ENCODE measurements at places on chromosomes 2 and 18.

GRCh38 chr2:64298161-64298560, 153.9 kb upstream of the PELI1 start:
- no peak for DNase-seq

- no peak for DNase-seq
These were observed 44.4 kb upstream of the CCDC68 start for GRCh38 chr18:55003695-55004094.

GRCh38 chr2:71685073-71685848, 231.9 kb downstream of the DYSF start:
- no peak for DNase-seq

- DNase-seq: no peak
These were observed 110.7 kb downstream of the RTN4 start for GRCh38 chr2:54939446-54940118.

DNA sequence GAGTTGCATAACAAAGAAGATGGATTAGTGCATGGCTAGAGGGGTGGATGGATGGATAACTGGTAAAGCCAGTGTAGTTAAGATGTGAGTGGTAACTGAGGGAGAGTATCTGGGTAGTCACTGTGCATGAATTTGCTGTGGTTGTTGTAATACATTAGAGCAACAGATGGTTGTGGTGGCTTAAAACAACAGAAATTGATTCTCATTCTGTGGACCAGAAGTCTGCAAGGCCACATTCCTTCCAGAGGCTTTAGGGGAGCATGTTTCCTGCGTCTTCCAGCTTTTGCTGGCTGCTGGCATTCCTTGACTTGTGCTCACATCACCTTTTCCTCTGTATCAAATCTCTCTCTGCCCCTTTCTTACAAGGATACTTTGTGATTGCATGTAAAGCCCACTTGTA, 155.4 kb downstream of the ASB1 start:
- no peak for DNase-seq

- DNase-seq: peak; percentile 21
These were observed 19.0 kb downstream of the CROCC2 start for GRCh38 chr2:240925191-240925567.

DNA sequence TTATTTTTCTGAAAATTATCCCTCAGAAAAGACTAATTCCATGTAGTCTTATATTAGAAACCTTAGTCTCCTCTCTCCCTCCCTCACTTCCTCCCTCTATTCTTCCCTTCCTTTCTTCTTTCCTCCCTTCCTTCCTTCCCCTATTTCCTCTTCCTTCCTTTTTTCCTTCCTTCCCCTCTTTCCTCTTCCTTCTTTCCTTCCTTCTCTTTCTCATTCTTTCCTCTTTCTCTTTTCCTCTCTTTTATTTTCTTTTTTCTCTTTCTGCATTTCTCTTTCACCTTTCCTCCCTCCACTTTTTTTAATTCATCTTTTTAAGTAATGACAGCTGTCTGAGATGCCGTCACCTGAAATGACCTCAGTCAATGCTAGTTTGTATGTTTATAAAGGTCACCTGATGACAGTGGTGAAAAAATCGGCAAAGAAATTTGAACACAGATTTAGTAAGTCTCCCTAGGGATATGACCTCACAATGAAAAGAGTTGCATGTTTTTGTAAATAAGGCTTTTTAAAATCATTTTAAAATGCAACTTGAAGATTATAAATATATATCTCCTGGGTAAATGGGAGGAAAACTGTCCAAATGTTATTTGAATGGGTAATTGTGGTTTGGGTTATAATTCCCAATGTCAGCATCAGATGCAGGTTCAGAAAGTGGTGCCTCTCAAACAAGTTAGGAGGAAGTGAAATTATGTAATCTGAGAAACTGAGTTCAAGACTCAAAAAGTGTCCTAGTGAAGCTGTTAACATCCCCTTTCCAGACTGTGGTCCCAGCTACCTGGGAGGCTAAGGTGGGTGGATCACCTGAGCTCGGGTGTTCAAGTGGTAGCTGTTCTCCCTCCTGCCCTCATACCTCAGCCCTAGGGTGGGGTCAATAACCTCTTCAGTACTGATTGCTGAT, 90.3 kb upstream of the ST3GAL5 start:
- no peak for DNase-seq

DNA sequence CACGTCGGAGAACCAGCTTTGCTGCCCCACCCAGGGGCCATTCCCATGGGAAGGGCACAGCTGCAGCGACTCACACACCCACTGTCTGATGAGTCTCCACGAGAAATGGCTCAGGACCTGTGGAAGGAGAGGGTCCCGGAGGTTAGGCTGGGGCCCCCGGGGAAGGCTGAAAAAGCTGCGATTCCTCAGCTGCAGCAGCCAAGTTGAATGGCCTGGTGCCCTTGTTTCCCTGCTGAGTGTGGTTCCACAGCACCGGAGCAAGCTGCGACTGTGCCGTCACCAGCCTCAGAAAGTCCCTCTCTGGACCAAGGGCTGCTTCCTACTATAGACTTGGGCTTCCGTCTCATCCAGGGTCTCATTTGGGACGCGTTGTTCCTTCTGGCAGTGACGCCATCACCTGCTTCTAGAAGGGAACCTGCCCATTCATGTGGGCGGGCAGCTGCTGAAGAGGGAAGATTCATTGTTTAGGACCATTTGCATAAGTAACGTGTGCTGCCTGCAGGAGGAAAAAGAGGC, 180.2 kb downstream of the INHBB start:
- no peak for DNase-seq

GRCh38 chr18:49815927-49816326, 2.6 kb upstream of the ACAA2 start:
- no peak for DNase-seq

DNA sequence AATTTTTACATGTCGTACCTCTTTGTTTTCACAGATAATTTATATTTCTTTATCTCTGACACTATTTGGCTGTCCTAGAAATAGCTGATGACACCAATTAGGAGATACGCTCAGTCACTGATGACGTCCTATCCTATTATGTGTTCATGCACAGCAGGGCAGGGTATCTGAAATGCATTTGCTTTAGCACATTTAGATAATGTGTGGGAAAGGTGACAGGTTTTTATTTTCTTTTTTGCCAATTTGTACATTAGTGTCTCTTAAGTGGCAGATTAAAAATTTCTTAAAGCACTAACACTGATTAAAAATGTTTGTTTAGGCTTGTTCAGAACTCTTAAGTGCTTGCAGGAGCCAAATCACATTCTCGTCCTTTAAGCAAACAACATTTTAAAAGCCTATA, 39.7 kb downstream of the CDC42EP3 start:
- no peak for DNase-seq

GRCh38 chr2:227796045-227796711, 17.5 kb upstream of the CCL20 start:
- DNase-seq: no peak

GRCh38 chr2:70173520-70173919, 17.3 kb downstream of the C2orf42 start:
- no peak for DNase-seq

- DNase-seq: no peak
These were observed 35.9 kb downstream of the TMEM18 start for GRCh38 chr2:641164-641871.

- DNase-seq: no peak
These were observed 34.2 kb upstream of the BAZ2B start for GRCh38 chr2:159650574-159650973.

DNA sequence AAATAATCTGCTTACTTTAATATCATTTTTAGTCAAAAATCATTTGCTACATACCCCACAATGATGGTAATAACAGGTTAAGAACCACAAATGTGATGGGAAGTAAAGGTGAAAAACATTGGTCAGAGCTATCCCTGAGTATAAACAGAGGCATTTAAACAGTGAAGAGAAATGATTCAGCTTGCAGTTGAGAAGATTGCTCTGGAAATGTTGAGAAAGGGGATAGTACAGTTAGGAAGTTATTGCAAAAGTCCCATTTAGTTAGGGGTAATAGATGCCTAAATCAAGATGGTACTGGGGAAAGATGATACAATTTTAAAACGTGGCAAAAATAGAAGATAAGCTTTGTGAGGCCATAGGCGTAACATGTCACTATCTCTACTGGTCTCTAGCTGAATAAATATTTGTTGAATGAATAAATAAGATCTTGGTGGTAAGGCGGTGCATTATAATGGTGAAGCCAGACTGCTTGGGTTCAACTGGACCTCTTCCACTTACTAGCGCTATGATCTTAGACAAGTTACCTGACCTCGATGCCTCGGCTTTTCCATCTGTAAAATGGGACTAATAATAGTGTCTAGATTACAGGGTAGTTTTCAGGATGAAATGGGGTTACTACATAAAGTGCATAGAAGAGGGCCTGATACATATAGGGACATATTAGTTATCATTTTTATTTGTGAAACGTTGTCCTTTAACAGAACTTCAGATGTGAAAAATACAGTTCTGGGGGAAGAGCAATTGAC, 2.0 kb upstream of the BZW1 start:
- DNase-seq: no peak

- DNase-seq: no peak
These were observed 169.3 kb upstream of the NXPH2 start for GRCh38 chr2:138949517-138949916.
